ENCODE measurements at places on chromosomes 16 and 17.

GRCh38 chr16:4320571-4321137, 4.8 kb downstream of the GLIS2 start:
- DNase-seq, result no peak

DNA sequence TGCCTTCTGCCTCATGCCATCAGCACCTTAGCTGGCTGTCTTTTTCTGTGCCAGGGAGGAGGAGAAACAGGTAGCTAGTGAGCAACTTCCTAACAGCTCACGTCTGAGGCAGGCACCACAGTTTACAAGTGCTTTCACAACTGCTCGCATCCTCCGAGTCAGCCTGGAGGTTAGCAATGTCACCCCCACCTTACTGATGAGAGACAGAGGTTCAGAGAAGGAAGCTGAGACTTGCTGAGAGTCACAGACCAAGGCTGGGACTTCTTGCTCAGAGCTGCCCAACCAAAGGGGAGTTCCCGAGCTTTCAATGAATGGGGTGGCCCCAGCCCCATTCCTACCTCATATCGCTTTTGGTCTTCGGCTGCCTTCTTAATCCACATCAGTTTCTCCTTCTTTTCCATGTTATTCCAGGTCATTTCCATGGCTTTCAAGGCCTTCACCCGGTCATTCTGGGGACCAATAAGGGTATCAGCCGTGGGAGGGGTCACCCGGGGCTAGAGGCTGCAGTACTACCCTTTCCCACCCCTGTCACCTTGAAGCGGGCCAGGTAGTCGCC, 9.6 kb downstream of the UBTF start:
- DNase-seq, result no peak

- DNase-seq, result no peak
Observed at GRCh38 chr16:77111056-77111565, 79.9 kb upstream of the MON1B start.

- DNase-seq, result no peak
Observed at GRCh38 chr17:45364531-45365390, 47.9 kb upstream of the MAP3K14 start.

DNA sequence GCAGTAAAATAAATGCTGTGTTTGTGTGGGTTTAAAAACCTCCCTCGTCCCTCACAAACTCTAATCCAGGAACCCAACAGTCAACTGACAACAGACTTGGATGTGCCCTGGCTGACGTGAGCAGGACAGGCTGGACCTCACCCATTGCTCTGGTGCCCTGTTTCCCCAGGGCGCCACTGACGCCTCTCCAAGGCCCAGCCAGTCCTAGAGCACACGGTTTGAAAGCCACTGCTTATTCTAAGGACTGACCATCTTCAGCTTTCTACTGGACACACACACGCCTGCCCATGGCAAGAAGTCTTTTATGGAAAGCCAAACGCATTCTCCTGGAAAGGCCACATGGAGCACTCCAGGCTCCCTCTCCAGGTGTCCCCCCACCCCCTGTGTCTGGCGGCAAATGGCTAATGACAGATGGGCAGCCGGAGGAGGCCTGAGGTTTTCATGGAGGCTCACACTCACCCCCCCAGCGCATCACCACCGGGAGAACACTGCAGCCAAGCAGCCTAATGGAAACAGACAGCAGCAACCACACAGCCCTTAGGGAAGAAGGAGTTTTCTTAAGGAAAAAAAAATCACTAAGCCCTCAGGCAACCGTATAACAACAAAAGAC, 319.2 kb downstream of the SOX9 start:
- no peak for DNase-seq

GRCh38 chr17:5183410-5183793, 8.3 kb downstream of the ZNF594 start:
- DNase-seq, result no peak

GRCh38 chr16:2691491-2692248, 9.3 kb downstream of the KCTD5 start:
- no peak for DNase-seq

- DNase-seq, result no peak
Observed at GRCh38 chr17:17239832-17240231, 2.9 kb upstream of the FLCN start.

GRCh38 chr16:88991813-88992350, 14.9 kb upstream of the CBFA2T3 start:
- DNase-seq, result no peak

GRCh38 chr17:2710071-2710802, 1.3 kb downstream of the CLUH start:
- DNase-seq, result no peak

DNA sequence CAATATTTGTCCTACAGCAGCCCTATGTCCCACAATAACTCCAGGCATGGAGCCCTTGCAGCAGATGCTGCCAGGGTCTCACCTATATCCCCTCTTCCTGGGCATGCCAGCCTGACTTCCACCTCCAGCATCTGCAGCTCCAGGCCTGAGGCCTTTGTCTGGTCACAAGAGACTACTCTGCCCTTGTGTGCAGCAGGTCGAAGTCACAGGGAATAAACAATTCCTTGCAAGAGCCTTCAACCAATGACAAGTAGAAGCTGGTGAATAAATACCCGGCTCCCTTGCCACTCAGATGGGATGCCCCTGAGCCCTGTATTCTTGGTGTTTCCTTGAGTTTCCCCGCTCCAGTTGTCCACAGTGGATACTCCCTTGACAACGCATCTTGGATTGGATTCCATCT, 23.0 kb downstream of the CES1 start:
- no peak for DNase-seq

DNA sequence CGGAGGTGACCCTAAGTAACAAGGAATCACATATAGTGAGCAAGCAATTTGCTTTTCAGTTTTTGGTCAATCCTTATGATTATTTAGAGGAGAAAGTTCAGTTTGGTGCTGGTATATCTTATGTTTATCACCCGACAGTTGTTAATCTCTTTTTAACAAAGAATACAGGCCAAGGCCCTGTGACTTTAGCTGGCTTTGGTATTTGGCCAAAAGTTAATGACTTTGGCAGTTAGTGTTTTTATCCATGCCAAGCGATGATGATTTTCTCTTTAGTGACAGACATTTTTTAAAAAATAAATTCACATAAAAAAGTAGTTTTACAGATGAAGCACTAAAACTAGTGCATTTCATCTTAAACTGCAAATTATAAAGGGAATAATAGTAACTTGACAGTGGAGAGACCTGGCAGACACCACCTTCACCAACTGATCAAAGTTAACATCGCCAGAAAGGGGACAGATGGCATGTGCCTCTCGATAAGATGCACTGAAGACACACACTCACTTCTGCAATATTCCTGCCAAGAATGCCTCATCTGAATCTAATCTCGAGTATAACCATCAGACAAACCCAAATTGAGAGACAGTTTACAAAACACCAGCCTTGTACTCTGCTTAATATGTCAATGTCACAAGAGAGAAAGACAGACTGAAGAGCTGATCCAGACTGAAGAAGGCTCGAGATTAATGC, 6.9 kb downstream of the DEXI start:
- no peak for DNase-seq

- DNase-seq, result no peak
Observed at GRCh38 chr17:40548491-40548981, 16.7 kb downstream of the CCR7 start.

DNA sequence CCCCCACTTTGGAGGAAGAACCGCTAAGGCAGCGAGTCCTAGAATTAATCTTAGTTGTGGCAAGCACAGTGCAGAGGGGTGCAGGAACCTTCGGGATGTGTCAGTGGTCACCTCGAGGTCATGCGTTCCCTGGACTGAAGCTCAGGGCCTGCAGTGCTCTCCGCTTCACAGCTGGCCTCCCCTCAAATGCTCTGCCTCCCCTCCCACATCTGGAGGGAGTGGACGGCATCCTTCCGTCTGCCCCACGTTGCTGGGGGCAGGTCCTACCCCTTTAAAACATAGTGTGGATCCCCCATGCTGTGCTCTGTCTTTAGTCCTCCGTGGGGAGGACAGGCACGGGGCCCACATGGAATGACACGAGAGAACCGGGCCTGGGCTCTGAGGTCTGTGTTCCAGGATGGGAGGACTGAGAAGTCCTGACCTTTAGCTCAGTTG, 99.5 kb upstream of the CDC42EP4 start:
- no peak for DNase-seq

DNA sequence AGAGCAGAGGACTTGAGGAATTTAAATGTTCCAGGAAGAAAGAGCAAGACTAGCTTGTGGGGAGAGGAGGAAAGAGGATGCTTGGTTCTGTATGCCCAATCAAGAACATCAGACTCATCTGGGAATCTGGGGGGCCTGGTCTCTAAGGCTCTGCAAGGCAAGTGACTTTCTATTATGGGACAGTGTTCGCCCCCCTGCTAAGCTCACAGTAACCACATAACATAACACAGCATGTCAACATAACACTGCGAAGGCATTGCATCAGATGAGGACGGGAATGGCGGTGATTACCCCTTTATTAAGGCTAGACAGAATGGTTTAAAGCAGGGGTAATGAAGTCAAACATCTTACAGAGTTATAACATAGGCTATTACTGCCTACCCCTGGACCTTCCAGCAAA, 176.6 kb upstream of the IRX6 start:
- no peak for DNase-seq

DNA sequence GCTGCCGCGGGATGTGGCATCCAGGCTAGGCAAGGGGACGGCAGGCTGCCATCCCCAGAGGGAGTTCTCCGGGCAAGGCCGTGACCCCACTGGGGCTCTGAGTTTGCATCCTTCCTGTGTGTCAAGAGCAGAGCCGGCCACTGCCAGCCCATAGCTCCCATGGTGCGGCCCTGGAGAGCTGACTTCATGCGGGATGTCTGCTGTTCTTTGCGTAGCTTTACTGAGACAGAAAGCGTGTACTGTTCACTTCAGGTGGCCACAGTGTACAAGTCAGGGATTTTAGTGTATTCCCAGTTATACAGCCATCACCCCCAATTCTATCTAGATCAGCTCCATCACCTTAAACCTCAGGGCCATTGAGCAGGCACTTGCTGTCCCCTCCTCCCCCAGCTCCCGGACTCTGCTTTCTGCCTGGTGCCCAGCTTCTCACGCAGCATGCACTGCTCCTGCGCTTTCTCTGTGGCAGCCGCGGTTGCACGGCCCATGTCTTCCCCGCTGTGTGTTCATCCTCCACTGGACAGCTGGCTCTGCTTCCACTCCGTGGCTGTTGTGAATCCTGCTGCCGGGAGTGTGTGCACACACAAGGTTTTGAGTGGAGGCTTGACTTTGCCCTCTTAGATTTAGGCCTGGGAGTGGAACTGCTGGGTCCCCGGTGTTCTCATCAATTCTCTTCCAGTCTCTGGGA, 71.2 kb downstream of the KLHDC4 start:
- no peak for DNase-seq

DNA sequence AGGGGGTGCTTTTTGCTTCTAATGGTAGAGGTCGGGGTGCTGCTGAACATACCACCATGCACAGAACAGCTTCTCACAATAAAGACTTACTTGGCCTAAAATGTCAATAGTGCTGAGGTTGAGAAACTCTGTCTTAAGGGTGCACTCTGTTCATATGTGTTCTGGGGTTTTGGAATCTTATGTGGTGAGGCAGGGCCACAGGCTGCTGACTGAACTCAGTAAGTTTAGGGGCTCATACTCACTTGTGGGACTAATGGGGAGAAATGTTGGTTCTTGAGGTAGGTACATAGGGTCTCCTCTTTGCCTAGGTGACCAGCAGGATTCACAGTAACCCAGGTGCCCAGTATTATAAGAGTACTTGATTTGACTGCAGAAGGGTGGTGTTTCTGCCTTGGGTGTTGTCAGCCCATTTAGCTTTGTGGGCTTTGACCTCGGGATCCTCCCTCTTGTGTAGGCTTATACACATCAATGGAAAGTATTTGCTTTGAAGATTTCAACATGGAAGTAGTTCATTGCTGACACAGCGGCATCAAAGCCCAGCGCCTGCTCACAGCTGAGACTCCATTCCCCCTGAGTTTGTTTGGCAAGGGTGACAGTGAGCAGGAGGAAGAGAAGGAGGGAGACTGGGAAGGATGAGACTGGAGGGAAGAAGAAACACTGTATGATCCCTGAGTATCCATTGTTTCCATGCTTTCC, 17.2 kb downstream of the SLC7A6 start:
- no peak for DNase-seq

- DNase-seq, result no peak
Observed at GRCh38 chr17:55383771-55384642, 37.6 kb downstream of the MMD start.

- no peak for DNase-seq
Observed at GRCh38 chr17:72587773-72588511, 467.1 kb downstream of the SOX9 start.

DNA sequence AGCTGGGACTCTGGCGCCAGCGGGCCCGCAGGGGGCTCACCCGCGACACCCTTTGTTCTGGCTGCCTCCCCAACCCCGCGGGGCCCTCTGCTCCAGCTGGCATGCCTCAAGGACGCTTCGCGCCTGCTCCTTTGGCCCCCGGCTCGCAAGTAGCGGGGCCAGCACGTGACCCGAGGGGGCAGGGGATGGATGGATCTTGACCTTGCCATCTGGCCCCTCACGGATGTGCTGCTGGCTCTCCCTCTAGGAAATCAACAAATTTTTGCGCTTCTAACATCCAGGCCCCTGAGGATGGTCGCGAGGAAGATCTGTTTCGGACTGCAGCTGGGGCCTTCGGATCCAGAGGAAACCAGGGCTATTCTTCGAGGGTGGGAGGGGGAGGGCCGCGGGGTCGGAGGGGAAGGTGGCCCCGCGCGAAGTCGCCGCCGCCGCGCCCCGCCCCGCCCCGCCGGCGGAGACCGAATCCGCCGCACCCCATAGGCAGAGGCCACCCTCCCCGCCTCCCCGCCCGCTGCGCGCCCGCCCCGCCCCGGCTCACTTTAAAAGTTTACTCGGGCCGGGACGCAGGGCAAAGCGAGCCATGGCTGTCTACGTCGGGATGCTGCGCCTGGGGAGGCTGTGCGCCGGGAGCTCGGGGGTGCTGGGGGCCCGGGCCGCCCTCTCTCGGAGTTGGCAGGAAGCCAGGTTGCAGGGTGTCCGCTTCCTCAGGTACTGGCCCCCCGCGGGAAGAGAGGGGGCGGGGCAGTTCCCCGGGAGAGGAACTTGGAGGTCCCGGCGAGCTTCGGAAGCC, at the start of gene ACSF2:
Gene ACSF2 (plus strand): TSS at position 537 of the 790 bp plus-strand sequence. CDS start 44 bp downstream, at position 581.
- DNase-seq, result peak; percentile 18

DNA sequence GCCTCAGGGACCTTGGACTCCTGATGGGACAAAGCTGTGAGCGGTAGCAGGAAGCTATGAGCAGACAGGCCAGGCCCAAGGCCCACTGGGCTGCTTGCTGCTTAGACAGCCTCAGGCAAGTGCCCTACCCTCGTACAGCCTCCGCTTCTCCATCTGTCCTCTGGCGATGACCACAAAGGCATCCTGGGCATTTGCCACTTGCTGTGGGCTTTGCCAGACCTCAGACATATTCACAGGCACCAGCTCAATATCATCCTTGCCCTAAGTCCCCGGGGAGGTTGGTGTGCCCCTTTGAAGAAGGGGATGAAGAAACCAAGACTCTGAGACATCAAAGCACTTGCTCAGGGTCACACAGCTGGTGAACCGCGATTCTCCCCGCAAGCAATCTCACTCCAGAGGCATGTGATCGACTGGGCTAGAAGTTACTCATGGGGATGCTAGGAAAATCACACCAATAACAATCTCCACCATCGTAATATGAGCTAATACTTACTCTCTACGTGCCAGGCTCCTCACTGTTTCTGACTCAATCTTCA, 21.7 kb downstream of the PPL start:
- DNase-seq, result no peak

GRCh38 chr17:80327518-80327917, 66.9 kb downstream of the RNF213 start:
- no peak for DNase-seq

- no peak for DNase-seq
Observed at GRCh38 chr17:59890720-59891119, 2.0 kb downstream of the TUBD1 start.

GRCh38 chr16:21646721-21647561, 5.5 kb downstream of the IGSF6 start:
- peak; percentile 35 for DNase-seq

GRCh38 chr17:6334386-6334785, 100.5 kb downstream of the AIPL1 start:
- DNase-seq, result no peak

Measured in activated naive CD4-positive, alpha-beta T cell (primary cell).